ENCODE measurements at places on chromosomes 5 and 9.

DNA sequence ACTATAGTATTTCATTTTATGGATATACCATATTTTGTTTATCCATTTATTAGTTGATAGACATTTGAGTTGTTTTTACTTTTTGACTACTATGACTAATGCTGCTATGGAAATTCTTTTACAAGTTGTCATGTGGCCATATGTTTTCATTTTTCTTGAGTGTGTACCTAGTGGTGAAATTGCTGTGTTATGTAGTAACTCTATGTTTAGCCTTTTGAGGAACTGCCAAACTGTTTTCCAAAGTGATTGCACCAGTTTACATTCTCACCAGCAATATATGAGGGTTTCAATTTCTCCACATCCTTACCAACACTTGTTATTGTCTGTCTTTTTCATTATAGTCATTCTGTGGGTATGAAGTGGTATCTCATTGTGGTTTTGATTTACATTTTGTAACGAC is 75.4 kb downstream of the GRIA1 start:
- DNase-seq: no peak

DNA sequence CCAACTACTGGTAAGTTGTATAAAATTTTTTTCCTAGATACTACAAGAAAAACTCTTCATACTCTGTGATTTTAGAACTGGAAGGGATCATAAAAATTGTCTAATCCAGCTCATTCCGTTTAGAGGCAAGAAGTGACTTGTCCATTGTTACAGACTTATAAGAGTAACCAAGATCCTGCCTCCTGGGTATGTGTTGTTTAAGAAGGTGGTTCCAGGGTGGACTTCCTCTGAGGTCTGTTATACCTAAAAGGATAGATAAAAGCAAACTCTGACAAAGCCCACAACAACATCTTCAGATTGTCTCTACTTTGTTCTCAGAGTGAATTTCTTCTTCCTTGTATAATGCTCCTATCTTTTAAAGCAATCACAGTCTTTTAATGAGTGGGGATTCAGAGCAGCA is 24.2 kb downstream of the TGFBR1 start:
- DNase-seq: no peak

DNA sequence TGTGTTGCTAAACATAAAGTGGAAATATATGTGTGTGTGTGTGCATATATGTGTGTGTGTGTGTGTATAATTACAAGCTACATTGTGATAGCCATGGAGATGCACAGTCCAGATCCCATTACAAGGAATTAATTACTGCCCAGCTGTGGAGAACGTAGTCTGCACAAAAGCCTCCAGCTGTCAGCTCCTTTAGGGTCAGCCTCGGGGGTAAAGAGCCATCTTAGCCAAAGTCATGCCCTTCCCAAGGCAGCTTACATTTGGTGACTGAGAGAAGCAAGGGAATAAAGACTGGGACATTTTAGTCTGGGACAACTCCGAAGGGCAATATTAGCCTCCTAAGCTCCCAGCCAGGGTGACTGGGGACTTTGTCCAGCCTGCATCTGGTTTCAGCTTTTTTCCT is 21.9 kb upstream of the FOCAD start:
- DNase-seq: no peak

DNA sequence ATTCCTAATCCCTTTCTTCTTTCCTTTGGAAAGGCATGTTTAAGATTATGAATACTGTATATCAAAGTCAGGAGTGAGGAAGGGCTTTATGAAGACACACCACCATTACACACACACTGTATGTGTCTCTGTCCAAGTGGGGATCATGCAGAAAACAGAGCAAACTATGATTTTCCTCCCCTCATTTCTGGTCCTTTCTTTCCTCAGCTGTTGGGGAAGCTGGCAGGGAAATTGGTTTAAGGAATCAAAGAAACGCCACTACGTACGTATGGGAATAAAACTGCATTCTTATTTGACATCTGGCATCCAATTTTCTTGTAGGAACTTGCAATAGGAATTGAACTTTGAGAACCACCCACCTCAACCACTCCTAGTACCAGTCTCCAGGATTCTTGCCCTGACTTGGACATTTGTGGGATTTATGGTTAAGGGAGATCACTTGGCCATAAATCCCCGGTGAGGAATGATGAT is 125.8 kb downstream of the PDE4D start:
- no peak for DNase-seq

DNA sequence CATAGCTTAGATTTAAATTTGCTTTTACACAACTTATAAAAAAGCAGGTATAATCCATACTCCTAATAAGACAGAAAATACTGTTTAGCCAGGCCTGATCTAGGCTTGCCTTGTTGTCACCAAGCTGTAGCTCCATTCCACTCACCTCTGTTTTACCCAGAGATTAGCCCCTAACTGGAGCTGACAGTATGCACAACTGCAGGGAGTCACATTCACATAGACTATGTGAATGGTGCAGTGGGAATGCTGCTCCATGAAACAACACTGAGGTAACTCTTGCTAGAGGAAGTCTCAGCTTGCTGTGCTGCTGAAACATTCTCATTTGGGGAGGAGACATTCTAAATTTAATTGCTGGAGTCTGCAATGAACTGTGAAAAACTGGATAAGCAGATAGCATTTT is 209.1 kb downstream of the TMEM232 start:
- no peak for DNase-seq

DNA sequence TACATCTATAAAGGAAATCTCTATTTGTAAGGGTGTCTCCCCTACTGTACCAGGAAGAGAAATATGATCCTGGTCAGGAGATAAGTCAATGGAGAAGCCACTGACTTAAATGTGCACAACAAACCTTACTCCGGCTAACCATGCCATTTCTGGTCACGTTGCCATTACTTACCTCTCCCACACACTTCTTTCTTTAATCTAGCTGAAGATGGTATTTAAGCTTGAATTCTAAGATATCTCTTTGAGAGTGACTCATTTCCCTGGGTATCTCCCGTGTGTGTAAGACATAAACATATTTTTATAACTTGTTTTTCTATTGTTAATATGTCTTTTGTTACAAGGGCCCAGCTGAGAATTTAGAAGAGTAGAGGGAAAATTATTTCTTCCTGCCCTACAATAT is 296.6 kb downstream of the SEMA5A start:
- DNase-seq: no peak

DNA sequence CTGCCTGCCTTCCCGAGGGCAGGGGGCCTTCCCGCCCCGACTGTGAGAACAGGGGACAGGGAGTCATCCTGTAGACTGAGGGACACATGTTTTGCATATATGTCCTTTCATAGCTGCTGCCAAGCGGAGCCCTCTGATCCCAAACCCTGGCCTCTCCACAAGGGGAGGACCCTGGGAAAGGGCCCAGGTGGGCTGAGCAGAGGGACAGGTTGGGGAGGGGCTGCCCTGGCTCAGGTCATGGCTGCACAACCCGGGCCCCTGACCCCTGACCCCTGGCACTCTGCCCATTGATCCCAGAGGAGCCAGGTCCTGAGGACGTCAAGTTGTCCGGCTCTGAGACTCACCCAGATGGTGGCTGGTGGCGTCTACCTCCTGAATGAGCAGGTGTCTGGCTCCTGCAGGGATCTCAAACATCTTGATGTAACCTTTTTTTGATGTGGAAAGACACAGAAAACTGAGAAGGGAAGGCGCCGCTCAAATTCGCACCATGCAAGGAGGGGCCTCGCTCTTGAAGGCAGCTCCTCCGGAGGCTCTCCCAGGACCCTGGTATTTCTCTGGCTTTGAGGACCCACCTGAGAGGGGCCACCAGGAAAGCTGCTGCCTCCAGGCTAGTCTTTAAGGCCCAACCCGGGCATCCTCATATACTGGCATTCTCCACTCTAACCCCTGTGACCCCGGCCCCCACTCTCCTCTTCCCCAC is 71.9 kb downstream of the ZNF354C start:
- DNase-seq: no peak

DNA sequence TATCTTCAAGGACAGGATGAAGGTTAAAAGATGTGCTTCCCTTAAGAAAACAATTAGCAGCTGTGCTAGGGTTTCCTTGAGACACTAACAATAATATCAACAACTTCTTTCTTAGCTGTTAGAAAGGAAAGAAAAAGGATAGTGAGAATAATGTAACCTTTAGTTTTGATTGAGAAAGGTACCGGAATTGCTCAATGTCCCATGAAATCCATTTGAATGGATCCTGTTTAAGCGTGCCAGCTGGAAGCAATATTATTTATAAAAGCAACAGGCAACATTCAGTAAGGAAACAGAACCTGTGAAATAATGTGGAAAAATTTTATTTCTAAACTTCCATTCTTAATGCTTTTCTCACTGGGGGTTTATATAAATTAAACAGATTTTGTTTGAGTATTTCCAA is 120.9 kb downstream of the CCDC192 start:
- DNase-seq: no peak
